Left forelimb (tissue), 1 donor: ENCODE measurements at places on chromosomes 3 and 15.

GRCh38 chr15:80424381-80424780 is 20.2 kb downstream of the ARNT2 start:
- no peak for DNase-seq

DNA sequence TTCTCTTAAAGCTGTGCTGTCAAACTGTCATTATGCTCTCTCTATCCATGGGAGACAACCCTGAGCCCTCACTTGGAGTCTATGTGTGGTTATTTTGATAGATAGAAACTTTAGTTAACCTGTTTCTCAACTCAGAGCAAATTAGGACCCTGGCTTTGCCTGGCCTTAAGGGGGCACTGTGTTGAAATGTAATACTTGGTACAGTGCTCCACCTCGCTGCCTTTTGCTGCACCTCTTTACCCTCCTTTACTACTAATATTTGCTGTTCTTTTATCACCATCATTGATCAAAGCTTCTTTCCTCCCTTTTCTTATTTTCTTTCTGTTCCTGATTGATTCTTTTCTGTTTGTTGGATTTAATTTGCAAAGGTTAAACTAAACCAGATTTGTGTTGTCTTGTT is 34.3 kb downstream of the STT3B start:
- DNase-seq = no peak

- no peak for DNase-seq
Observed at GRCh38 chr3:9725775-9726515, 5.6 kb upstream of the BRPF1 start.

GRCh38 chr3:158057666-158058065 is 48.6 kb downstream of the SHOX2 start:
- DNase-seq = no peak

DNA sequence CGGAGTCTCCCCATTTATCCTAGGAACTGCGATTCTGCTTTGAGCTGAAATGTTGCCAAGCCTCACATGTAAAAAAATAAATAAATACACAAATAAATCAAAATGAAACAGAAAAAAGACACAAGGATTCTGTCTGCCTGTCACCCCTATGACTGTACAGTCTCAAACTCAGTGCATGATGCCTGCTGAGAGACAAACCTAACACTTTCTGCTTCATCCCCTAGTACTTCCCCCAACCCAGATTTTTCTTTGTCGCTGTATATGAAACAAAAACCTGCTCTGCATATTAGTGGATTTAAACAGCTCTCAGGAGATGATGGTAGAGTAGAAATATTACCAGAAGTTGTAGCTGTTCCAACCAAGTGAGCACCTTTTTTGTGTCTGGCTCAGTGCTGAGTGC is 530.7 kb upstream of the CFAP20DC start:
- no peak for DNase-seq

GRCh38 chr3:159928071-159928491 is 60.6 kb upstream of the IL12A start:
- DNase-seq = no peak

- no peak for DNase-seq
Observed at GRCh38 chr3:157961665-157962064, 144.6 kb downstream of the SHOX2 start.

GRCh38 chr3:43362961-43363360 is 76.6 kb downstream of the SNRK start:
- DNase-seq = no peak

GRCh38 chr3:120092474-120092873 is 1.8 kb downstream of the GSK3B start:
- no peak for DNase-seq

- DNase-seq = peak; percentile 70
Observed at GRCh38 chr15:85329561-85330422, 50.6 kb upstream of the AKAP13 start.

DNA sequence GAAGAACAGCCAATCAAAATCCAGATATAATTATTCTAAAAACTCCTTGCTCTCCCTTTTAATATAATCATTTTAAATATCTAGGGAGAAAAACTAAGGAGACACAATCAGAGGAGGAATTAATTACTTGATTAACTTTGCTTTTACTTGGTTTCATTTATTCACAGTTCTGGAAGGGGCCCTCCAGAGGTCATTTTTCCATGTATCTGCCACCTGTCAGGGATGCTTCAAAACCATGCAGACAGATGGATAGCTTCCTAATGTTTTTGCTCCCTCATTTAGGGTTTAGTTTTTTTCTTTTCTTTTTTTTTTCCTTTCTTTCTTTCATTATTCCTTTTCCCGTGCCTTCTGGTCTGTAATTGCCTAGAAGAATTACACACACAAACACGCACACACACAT is 438.1 kb upstream of the ARPP21 start:
- no peak for DNase-seq

- DNase-seq = no peak
Observed at GRCh38 chr15:95196176-95196915, 965.0 kb downstream of the MCTP2 start.

DNA sequence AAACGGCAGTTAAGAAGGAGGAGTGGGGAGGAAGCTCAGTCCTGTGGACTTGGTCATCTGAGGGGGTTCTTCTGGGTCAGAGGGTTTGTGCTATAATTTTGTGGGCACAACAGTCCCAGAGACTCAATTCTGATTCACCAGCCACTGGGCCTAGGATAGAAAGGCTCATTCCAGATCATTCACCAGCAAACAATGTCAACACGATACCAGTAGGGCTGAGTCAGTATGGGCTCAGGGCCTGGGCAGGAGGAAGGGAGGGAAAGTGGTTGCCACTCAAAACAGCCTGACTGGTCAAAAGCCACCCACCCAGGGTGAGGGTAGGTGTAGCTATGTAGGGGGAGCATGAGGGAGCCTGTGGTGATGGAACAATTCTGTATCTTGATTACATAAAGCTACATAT is 86.9 kb upstream of the MEX3B start:
- DNase-seq = no peak

DNA sequence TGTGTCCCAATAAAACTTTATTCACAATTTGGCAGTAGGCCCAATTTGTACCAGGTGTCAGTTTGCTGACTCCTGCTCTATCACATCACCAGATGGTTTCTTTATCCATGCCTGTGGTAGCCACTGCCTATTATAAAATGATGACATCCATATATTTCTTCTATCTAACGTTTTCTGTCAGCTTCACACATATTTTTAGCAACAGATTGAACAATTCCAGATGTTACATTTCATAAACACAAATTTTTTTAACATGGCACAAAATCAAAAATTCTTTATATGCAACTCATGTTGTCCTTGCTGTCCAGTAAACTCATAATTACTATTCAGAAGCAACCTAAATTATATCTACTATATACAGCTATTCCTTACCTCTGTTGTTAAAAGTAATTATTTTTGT is 1371.6 kb downstream of the NSUN3 start:
- no peak for DNase-seq

DNA sequence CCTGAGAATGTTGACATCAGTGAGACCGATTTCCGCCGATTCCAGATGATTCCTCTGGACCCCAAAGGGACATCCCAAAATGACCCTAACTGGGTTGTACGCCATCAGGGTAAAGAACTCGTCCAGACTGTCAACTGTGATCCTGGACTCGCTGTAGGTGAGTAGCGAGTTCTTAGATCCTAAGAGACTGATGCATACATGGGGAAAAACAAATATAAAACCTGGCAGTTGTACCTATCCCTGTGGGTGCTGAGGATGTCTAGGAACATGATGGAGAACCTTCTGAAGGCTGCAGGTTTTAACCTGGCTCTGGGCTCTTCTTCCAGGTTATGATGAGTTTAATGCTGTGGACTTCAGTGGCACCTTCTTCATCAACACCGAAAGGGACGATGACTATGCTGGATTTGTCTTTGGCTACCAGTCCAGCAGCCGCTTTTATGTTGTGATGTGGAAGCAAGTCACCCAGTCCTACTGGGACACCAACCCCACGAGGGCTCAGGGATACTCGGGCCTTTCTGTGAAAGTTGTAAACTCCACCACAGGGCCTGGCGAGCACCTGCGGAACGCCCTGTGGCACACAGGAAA is 12.3 kb downstream of the THBS1 start:
- no peak for DNase-seq
